ENCODE measurements at places on chromosomes 2 and 18.

GRCh38 chr2:85418132-85419008, at the start of gene SH2D6:
Gene SH2D6, plus strand, starts transcription at chr2:85418714. Its CDS starts 10,752 bp downstream, at chr2:85429466.
- DNase-seq: peak; percentile 52

DNA sequence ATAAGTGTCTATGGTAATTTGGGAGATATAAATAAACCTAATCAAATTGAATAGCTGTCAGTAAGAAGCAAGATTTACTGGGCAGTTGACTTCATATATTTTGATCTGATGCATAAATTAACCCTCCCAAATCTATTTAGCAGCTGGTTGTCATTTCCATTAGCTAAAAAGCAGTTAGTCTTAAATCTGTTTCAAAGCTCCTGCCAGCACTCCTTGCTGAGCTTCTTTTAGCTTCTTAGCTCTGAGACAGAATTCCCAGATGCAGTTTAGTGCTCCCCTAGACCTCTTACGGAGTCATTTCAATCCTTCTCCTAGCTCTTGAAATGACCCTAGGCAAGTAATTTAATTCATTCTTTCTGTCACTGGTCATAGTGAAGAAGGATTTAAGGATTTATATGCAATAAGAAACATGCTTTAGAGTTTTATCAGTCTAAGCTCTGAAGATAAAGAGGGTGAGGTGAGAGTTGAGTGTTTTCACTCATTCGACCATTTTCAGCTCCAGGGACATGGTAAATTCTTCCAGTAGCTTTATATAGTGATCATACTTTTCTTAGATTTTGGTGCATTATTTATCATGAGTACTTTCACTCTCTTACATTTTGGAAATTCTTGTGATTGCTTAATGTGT, 98.9 kb downstream of the PHLPP1 start:
- no peak for DNase-seq

DNA sequence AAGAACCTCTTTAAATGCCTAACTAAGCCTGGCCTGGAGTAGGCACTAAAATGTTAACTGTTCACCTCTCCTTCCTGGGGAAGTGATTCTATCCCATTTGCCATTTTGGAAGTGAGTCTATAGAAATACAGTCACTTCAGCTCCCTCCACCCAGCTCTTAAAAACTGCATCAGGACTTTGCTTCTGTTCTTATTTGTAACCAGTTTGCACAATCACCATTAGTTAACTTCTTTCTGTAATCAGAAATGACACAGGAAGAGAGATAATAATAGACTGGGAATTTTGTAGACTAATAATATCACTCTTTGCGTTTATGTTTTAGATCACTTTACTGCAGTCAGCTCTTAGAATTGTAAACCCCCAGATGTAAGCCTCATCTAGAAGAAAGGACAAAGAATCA, 16.0 kb upstream of the MARCO start:
- no peak for DNase-seq

- DNase-seq: no peak
These were observed 5.4 kb downstream of the TTLL4 start for GRCh38 chr2:218716070-218716469.

DNA sequence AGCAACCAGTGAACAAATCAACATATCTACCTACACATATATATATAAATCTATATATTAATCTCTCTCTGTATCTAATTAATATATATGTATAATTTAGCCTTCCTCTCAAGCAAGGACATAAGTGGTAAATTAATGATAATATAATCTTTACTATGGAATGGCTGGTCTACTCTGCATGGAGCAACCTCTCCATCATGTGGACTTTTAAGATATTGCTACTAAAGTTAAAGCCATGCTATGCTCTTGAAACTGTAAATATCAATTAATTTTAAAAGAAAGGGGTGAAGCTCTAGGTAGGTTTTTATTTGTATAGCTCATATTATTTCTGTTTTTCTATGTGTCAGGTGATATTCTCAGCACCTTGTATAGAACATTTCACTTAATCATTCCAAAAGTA, 147.0 kb downstream of the PPP1R1C start:
- DNase-seq: no peak

GRCh38 chr18:25457126-25457525, 105.2 kb upstream of the ZNF521 start:
- DNase-seq: no peak

GRCh38 chr2:86788881-86789686, 1.6 kb downstream of the CD8A start:
- DNase-seq: no peak

DNA sequence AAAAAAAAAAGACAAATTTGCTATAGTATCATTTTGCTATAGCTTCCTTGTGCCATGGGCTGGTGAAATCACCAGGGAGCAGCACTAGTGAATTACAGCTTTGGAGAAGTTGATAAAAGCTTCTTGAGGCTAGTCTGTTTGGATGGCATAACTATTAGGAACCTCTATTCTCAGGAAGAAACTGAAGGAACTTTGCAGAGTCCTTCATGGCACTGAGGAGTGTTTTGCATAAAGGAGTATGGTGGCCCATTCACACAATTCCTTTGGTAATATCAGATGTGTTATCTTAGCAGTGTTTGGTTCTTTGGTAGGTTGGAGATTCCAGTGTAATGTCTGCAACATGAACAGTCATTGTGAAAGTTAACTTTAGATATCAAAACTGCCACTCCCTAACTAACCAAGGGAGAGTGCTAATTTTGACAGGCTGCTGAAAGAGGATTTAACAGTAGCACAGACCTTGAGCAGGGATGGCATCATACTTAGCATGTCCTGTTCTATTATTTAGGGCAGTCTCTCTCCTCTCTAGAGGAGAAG, 76.6 kb upstream of the ZFP36L2 start:
- DNase-seq: no peak

GRCh38 chr2:217017456-217018252, 157.8 kb upstream of the TNP1 start:
- DNase-seq: no peak

DNA sequence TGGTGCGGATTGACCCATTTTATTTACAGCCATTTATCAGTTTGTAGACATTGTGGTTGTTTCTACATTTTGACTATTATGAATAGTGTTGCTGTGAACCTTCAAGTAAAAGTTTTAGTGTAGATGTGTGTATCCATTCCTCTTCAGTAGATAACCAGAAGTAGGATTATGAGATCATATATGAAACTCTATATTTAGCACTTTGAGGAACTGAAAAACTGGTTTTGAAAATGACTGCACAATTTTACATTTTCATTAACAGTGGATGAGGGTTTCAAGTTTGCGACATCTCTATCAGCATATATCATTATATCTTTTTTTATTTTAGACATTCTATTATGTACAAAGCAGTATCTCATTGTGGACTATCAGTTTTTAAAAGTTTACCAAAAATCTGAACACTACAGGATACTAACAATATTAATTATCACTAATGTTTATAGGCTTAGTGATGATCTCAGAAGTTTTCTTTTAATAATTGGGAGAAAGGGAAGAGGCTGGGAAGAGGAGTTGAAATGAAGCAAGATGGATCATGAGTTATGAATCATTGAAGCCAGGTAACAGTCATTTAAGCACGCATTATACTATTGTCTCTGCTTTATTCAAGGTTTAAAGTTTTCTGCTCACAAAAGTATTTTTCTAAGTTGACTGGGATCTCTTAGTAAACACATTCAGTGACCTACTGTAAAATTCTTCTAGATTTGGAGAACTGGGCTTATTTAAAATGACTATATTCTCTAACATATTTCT, 329.0 kb upstream of the LRATD1 start:
- no peak for DNase-seq

- no peak for DNase-seq
These were observed 158.7 kb upstream of the ZC3H15 start for GRCh38 chr2:186327251-186327868.

- DNase-seq: no peak
These were observed 16.5 kb upstream of the TEX51 start for GRCh38 chr2:126882181-126882580.

GRCh38 chr2:96575785-96576456, 39.4 kb downstream of the ARID5A start:
- no peak for DNase-seq

- DNase-seq: peak; percentile 83
These were observed 150.2 kb upstream of the NFATC1 start for GRCh38 chr18:79245517-79246001.

- DNase-seq: peak; percentile 36
These were observed 1693.4 kb upstream of the SLC39A10 start for GRCh38 chr2:193963472-193964119.

- DNase-seq: no peak
These were observed 561.9 kb upstream of the DCC start for GRCh38 chr18:51778115-51778514.

GRCh38 chr18:11728249-11728648, 39.2 kb downstream of the GNAL start:
- DNase-seq: peak; percentile 8

DNA sequence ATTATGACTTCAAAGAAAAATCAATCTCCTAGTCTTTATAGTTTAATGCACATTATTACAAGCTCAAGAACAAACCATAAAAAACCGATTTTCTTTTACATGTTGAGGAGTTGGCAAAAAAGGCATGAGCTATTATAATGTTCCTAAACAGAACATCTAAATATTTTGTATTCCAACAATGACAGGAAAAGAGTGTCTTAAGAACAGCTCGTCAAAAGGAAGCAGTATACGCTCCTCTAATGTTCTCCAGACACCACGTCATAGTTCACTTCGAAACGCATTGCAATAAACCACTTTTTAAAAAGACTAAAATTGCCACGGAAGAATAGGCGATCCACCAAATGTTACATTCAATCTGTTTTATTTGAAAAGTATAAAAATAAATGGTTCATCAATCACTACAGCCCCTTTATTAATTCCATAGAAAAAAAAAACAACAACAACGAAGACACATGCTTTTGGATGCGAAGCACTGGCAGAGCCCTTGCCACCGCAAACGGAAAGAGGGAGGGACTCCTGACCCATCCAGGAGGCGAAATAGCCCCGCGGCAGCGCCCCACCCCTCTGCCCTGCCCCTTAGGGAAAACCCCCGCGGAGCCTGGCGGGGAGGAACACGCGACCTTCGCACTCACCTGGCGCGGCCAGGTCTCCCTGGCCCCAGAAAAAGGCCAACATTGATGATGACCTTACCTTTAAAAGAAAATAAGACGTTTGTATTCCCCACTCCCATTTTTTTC, 45.8 kb downstream of the MBP start:
- DNase-seq: no peak

GRCh38 chr2:41716497-41716896, 331.3 kb upstream of the PKDCC start:
- no peak for DNase-seq

DNA sequence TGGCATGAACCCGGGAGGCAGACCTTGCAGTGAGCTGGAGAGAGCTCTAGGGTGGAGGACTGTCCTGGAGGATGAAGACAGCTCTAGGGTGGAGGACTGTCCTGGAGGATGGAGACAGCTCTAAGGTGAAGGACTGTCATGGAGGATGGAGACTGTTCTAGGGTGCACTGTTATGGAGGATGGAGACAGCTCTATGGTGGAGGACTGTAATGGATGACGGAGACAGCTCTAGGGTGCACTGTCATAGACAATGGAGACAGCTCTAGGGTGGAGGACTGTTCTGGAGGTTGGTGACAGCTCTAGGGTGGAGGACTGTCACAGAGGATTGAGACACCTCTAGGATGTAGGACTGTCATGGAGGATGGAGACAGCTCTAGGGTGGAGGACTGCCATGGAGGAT, 21.1 kb upstream of the KCNG2 start:
- DNase-seq: no peak

DNA sequence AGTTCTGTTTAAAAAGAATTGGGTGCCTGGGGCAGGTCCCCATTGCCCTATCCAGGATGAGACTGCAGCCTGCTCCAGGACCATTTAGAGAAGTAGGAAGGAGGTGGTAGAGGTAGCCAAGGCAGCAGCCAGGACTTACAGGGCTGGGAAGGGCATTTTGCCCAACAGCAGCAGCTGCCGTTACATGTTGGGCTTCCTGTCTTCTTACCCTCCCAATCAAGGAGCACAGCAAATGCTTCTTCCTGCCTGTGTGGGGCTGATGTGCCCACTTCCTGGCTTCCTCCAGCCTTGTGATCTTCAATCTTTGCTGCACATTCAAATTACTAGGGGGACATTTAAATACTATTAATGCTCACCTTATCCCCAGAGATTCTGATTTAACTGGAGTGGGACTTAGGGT, 112.0 kb downstream of the QPCT start:
- DNase-seq: no peak

DNA sequence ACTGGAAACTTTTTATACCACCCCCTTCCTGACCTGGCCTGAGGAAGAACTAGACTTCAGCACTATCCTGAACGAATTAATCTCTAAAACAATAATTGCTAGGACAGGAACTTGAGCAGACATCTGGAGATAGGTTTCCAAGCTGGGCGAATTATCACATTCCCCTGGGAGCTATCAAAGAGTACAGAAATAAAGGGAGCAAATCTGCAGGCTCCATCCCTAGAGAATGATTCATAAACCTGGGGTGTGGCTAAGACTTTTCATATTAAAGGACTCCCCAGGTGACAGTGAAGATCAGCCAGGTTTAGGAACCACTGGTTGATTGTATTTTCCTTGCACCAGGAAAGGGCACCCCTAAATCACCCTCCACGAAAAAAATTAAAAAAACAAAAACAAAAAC, 105.6 kb upstream of the NOL4 start:
- no peak for DNase-seq

GRCh38 chr18:26207937-26208336, 18.3 kb upstream of the TAF4B start:
- no peak for DNase-seq
